AG08395 (cell line): ENCODE measurements at places on chromosomes 3 and 15.

GRCh38 chr3:176905331-176905730 is 292.0 kb downstream of the TBL1XR1 start:
- no peak for DNase-seq

GRCh38 chr3:37494216-37494615 is 319.8 kb upstream of the LRRFIP2 start:
- peak; percentile 51 for DNase-seq

GRCh38 chr3:157916672-157917071 is 189.5 kb downstream of the SHOX2 start:
- DNase-seq: peak; percentile 22

GRCh38 chr3:133620066-133620784 is 41.5 kb downstream of the TOPBP1 start:
- no peak for DNase-seq

- DNase-seq: peak; percentile 82
Observed at GRCh38 chr15:70234256-70234905, 136.7 kb upstream of the TLE3 start.

DNA sequence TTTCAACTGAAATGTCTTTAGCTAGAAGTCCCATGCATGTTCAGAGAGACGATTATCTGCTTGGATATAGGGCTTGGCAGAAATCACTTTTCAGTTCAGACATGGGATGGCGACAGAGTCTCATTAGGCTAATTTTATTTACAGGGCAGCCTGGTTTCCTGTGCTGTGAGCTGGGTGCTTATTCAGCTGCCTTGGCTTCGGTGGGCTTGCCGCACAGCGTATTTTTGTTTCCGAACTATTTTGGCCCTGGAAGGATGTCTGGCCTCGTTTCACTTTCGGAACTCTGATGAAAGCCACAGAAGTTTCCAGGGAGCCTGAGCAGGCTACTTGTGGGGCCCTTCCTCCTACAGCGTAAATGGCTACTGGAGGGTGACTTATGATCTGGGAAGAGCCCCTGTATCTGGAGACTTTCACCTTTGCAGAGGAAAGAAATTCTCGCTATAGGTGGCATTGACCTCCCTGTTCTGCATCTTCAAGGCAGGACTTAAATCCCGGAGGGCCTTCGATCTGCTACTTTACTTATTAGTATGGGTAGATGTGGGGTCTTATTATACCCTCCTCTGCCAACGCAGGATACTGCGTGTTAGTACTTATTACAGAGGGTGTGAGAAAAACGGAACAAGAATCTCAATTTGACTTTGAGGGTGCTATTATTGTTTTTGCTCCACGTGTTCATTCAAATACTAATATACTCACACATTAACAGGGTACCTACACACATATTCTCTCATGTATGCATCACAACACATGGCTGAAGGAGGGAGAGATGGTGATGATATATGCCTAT is 364.0 kb upstream of the RBMS3 start:
- peak; percentile 66 for DNase-seq
